BJ (cell line): ENCODE measurements at places on chromosomes 11 and 22.

DNA sequence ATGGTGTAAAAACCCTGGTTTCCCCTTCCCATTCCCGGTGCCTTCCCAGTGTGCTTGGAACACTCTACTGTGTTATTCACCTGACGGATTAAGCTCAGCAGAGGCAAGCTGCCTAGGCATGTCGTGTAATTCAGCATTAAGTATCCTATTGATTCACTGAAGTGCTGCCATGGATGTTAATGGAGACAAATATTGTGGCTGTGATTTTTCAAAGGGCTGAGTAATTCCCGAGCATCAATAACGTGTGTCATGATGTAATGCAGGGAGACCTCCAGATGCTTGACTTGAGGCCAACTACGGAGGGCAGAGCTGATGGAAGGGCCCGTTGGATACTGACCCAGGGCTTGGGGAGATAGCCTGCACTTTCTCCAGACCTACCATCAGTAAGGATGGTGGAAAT is 269.0 kb downstream of the ST3GAL4 start:
- DNase-seq: no peak

- DNase-seq: no peak
Measured at GRCh38 chr11:61198361-61198760, 5.0 kb upstream of the PGA3 start.

DNA sequence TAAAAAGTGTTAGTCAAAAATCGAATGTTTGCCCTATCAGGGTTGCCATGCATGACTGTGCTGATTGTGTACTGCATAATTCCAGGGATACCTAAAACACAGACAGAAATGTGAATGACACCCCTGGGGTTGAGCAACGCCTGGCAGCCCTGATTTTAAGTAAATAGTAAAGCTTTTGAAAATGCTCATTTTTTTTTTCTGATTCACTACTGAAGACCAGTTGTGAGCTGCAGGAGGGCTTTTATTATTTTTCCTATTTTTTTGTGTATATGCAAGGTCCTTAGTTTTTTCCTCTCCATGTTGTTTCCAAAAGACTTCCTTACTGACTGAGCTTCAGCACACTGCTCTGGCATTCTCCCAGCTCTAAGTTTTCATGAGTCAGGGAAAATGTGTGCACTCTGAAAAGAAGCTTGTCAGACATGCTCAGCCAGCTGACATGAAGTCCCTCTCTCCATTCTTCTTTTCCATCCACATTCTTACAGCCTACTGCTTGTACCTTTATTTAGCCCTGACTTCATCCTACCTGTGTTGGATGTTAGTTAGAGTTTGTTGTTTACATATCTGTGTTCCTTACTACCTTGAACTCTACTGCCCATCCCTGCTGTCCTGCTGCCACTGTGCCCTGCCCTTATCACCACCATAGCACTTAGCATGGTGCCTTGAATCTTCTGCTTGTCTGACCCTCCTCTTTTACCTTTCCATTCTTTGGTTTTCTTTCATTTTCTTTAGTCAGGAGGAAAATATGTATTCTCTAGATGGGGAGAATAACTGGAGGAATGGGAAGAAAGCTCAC is 79.5 kb downstream of the HORMAD2 start:
- peak; percentile 7 for DNase-seq

GRCh38 chr11:2573240-2574042 is 126.4 kb downstream of the KCNQ1OT1 start:
- DNase-seq: no peak

- no peak for DNase-seq
Measured at GRCh38 chr11:66665369-66665768, 12.3 kb downstream of the RBM4B start.

DNA sequence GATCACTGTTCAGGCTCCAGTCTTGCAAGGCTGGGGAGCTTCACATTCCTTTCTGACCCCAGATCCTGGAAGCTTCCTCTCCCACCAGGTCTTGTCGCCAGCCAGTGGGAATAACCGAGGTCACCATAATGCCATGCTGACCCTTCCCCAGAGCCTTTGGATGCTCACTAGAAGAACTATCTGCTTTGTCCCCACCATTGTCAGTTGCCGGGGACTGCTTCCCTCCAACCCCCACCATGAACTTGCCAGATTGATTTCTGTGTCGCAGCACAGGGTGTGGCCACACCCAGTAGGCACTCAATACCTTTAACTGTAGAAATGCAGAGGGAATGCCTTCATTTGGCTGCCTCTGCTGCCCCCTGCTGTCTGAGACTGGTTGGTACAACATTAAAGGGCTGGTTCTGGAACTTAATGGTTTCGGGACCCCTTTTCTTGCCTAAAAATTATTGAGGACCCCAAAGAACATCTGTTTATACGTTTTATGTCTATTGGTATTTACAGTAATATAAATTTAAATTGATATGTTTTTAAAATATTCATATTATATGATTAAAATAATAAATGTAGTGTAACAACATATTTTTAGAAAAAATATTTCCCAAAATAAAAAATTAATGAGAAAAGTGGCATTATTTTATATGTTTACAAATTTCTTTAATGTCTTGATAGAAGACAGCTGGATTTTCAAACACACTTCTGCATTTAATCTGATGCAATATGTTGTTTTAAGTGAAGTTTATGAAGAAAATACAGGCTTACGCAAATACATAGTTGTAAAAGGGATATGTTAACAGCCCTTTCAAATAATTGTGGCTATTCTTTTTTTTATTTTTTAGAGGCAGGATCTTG is 6.7 kb upstream of the GDPD5 start:
- DNase-seq: no peak

GRCh38 chr11:1948389-1948788 is 1.3 kb downstream of the MRPL23 start:
- DNase-seq: no peak

DNA sequence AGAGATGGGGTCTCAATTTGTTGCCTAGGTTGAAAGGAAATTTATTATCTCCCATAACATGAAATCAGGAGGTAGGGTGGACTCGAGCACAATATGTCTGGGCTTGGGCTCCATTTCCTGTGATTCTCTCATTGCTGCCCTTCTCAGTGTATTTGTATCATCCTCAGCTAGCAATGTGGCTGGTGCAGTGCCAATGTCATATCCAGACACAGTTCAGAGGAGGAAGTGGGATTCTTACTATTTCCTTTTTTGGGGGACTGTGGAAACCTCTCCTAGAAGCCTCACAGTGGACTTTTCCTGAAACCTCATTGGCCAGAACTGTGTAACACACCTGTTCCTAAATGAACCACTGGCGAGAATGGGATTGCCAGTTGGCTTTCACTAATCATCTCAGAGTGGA is 21.0 kb upstream of the SWAP70 start:
- DNase-seq: no peak

DNA sequence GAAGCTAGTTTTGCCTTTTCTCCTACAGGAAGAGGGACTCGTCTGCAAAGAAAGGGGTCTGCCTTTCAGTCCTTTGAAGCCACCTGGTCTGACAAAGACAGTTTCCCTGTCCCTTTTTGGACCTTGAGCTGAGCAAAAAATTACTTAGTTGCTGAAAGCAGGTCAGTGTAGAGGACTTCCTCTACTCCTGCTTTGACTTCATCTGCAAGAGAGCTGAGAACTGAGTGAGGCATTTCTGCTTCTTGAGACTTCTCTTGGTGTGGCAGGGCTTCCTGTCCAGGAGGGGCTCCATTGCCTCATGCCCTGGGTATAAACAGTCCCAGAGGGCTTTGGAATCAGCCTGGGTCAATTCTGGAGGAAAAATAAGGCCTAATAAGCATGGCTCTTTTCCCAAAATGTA is 73.1 kb downstream of the ZNRF3 start:
- no peak for DNase-seq
